ENCODE measurements at places on chromosomes 4 and X.

GRCh38 chr4:7398104-7398423, 36.7 kb downstream of the PSAPL1 start:
- peak; percentile 99 for DNase-seq

DNA sequence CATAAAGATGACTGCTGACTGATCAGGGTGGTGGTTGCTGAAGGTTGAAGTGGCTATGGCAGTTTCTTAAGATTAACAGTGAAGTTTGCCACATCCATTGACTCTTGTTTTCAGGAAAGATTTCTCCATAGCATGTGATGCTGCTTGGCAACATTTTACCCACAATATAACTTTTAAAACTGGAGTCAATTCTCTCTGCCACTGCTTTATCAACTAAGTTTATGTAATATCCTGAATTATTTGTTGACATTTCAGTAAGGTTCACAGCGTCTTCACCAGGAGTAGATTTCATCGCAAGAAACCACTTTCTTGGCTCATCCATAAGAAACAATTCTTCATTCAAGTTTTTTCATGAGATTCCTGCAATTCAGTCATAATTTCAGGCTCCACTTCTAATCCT, 166.5 kb upstream of the SPRY1 start:
- no peak for DNase-seq

GRCh38 chr4:123600987-123601904, 204.7 kb downstream of the SPRY1 start:
- no peak for DNase-seq

DNA sequence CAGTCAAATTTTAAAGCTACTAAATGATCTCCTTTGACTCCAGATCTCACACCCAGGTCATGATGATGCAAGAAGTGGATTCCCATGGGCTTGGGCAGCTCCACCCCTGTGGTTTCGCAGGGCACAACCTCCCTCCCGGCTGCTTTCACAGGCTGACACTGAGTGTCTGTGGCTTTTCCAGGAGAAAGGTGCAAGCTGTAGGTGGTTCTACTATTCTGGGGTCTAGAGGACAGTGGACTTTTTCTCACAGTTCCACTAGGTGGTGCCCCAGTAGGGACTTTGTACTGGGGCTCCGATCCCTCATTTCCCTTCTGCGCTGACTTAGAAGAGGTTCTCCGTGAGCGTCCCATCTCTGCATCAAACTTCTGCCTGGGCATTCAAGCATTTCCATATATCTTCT, 845.2 kb downstream of the PCDH18 start:
- DNase-seq = no peak

- no peak for DNase-seq
Observed at GRCh38 chr4:8129136-8129535, 29.5 kb downstream of the ABLIM2 start.

- DNase-seq = no peak
Observed at GRCh38 chr4:8841678-8842268, 29.9 kb downstream of the HMX1 start.

- no peak for DNase-seq
Observed at GRCh38 chr4:97028785-97029184, 1114.5 kb downstream of the STPG2 start.

DNA sequence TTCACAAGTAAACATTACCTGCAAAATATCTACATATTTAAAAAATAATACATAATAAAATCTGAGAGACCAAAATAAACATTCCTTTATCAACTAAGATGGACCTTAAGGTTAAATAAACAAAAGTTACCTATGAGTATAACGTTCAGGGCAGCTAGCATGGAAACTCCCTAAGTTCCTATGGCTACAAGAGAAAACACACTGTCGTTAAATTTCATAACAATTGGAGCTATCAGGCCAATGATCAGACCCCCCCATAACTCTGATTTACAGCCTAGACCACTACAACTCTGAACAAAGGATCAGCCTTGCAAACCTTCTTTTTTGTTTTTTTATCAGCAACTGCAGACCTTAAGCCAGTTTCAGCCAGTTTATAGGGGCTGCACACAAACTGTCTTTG, 1418.4 kb downstream of the PCDH18 start:
- no peak for DNase-seq

DNA sequence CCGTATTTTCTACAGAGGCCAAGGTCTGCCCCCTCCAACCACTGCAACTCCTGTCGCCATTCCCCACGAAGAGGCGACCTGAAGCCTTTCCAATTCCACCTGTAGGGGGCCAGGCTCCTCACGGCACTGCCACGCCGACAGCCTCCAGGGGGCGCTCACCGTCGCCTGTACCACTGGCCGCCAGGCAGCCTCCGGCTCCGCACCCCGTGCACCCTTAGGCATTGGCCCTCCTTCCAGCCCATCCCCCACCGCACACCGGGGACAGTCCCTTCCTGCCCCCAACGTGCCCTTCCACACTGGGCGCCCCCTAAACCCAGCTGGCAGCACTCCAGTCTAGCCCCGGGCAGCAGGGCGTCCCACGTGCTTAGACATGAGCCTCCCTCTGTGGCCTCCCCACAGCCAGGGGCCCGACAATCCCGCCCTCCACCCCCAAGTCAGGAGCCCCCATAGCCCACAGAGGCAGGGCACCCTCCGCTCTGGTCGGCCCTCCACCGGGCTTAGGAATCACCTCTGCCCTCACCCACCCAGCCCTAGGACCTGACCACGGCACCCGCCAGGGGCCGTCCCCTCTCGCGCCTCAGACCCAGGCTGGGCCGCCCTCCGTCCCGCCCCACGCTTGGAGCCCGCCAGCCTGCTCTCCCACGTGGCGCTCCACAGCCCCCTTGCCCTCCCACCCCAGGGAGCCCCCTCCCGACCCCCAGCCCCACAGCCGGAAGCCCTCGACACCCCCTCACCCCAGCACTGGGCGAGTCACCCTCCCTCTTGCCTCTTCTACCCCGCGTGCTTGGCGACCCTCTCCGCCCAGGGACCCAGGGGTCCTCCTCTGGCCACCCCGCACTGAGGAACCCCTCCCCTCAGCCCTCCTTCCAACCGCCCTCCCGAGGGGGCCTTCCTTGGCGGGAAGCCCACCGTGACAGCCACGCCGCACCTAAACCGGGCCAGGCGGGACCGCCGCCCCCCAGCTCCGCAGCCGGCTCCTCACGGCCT, 711 bp downstream of the PNMA6E start:
- no peak for DNase-seq

DNA sequence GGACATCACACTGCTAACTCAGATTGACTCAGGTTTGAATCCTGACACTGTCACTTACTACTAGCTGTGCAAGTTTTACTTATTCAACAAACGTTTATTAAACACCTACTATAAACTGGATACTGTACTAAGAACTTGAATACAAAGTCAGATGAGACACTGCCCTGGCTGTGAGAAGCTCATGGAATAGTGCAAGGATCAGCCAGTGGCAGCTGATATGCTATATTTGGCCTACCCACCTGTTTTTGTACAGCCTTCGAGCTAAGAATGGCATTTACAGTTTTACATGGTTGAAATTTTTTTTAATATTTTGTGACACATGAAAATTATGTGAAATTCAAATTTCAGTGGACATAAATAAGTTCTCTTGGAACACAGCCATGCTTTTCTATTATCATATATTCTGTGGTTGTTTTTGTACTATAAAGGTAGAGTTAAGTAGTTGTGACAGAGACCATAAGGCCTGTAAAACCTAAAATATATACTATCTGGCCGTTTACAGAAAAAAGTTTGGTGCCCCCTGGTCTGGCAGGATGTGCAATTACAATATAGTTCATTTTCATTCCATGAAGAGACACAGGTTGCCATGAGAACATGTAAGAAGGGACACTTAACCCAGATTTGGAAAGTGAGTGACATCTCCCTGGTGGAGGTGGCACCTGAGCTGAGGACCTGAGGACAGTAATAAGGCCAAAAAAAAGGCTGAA, 3.4 kb upstream of the SEC24D start:
- DNase-seq = no peak

DNA sequence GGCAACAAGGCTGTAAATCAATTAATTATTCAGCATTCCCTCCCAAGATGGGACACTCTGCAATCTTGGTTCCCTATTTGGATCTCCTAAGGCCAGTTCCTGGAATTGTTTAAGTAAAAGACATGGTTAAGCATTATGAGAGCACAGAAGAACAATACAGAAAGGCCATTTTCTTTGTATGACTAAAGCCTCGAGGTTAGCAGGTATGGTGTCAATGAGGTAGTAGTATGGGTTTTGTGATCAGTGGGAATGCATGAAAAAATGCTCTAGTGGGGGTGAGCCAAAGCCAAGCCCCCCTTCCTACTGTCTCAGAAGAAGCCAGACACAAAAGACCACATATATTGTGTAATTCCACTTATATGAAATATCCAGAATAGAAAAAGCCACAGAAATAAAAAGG, 61.7 kb upstream of the S100G start:
- no peak for DNase-seq

DNA sequence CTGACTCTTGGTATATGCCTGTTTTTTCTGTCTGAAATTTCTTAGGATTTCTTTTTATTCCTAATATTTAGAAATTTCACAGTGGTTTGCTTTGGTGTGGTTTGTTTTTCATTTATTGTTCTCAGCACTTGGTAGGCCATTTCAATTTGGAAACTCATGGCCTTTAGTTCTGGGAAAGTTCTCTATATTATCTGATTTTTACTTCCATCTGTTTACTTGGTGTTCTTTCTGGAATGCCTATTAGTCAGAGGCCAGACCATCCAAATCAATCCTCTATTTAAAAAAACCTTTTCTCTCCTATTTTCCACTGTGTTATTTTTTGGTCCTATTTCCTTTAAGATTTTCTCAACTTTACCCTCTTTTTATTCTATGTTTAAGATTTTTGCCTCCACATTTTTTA, 188.1 kb upstream of the SFRP2 start:
- DNase-seq = no peak

GRCh38 chrX:130771230-130771629, 131.8 kb downstream of the ENOX2 start:
- DNase-seq = no peak

DNA sequence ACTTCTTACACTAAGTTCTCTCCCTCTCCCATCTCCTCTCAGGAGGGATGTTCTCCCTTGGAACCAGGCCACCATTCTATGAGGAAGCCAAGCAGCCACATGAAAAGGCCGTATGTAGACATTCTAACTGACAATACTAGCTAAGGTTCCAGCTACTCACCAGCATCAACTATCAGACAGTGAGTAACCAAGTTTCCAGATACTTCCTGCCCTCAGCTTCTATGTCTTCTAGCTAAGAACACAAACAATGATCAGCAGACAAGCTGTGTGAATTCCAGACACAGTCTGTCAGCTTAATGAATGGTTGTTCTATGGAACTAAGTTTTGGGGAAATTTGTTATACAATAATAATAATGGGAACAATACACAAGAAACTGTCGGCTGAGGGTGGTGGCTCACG, 50.8 kb downstream of the SMIM14 start:
- DNase-seq = no peak

DNA sequence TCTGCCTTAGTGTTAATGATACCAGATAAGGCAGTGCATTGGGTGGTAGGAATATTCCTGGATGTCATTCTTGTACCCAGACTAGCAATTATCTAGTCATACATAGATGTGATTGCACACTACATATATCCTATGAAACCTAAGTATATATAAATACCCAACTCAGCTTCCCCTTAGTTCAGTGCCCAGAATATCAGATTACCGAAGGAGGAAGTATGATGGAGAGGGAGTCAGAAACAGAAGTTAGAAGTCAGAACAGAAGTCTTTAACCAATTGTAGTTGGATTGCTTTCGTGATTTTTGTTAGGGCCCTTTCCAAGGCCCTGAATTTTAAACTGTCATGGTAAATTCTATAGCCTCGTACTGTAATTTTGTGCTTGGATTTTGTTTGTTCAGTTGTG, 42.9 kb downstream of the MOB1B start:
- no peak for DNase-seq

GRCh38 chr4:155407480-155407879, 30.7 kb upstream of the MAP9 start:
- DNase-seq = no peak

DNA sequence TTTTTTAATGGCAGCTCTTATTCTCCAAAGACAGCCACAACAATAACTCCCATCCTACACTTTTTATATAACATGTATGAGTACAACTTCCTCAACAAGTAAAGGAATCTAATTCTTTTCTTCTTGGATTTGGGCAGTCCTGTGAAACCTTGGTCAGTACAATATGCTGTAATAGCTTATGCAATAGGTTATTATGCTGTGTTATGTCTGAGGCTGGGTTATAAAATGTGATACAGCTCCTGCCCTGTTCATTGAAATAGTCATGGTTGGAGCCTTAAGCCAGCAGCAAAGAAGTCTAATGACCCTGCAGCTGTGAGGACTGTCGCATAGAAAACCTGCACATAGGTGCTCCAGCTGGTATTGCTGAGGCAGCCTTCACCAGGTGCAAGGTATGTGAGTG, 215.8 kb upstream of the RASGEF1B start:
- DNase-seq = no peak

DNA sequence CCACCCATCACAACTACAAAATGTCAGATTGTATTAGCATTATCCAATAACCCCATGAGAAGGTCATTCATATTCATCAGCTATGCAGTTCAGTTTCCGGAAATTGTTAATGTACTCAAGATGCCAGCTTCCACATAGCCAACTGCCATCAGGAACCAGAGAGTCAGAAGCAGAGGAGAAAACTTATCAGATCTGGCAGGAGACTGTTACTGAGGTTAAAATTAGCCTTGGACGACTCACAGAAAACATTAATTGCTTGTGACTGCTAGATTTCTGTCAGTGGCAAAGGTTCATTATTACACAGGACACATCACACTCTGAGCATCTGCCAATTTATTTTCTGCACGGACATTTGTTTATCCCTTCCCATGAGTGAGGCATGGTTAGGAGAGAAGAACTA, 352.8 kb downstream of the DHRSX start:
- DNase-seq = no peak

- DNase-seq = no peak
Observed at GRCh38 chrX:25039036-25039435, 23.3 kb upstream of the ARX start.

DNA sequence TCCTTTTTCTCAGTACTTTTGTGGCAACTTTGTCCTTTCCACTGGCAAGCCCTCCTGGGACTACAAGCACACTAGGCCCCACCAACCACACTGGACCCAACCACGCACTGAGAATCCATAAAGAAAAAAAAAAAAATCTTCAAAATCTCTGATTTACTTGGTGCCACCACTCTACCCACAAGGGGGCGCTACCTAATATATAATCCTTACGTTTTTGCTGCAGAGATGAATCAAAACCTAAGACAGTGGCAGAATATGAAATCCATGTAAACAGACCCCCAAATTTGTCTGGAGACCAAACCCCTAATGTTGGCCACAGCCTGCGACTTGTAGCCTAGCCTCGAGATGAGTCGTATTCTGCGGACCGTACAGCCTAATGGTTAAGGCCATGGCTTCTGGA, 63.5 kb upstream of the ARHGAP36 start:
- DNase-seq = no peak

Data from NCI-H524 (cell line).